NCI-H1105 treated with DMSO at 0.1 percent for 48 hours (cell line): ENCODE measurements at places on chromosomes 12 and 14.

DNA sequence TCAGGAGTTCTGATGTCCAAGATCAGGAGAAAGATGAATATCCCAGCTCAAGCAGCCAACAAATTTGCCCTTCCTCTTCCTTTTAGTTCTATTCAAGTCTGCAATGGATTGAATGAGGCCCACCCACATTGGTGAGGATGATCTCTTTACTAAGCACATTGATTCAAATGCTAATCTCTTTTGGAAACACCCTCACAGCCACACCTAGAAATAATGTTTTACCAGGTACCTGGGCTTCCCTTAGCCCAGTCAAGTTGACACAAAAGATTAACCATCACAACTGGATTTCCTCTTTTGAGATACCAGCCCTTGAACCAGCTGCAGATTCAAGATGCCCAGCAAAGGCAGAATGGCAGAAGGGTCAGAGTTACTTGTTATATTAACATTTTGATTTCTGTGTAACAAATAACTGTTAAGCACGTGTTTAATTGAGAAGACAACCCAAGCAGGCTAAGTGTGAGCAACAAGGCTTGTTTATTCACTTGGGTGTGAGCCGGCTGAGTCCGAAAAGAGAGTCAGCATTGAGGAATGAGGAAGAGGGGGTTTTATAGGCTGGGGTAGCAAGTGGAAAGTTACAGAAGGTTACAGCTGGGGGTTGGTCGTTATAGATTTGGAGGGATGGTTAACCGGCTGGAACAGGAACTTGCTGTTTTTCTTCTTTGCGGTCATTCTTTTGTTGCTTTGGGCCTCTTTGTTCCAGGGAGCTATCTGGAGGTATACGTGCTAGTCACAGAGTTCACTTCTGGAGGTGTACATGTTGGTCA is 180.3 kb downstream of the EMP1 start:
- DNase-seq = no peak

DNA sequence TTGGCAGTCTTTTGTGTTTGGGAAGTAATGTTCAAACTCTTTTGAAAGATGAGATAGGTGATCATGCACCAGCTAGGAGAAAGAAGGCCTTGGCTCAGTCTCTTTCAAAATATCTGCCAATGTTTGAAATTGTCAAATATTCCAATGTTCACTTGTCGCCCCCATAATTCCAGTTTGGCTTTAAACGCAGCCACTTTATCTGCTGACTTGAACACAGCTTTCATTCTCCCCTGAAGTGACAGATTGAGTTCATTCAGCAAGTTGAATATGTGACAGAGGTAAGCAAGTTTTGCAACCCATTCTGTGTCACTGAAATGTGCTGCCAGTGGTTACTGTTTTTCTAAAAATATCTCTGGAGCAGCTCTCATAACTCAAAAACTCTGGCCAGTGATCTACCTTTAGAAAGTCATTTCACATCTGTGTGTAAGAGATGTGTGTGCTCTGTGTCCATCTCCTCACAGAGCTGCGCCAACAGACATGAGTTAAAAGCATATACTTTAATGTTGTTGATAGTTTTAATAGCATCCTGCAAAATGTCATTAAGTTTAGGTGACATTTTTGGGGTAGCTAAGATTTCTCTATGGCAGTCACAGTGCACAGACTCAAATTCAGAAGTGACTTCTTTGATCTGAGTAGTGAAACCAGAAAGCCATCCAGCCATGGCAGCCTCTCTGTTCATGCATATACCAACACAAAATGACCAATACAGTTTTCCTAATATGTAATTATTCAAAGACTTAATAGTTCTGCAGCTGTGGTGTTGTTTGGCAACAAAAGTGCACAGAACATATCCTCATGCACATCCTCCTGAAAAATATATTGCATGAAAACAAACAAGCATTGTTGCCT is 614.3 kb upstream of the MIS18BP1 start:
- no peak for DNase-seq

GRCh38 chr12:109949089-109949488 is 47.1 kb downstream of the GIT2 start:
- DNase-seq = no peak

DNA sequence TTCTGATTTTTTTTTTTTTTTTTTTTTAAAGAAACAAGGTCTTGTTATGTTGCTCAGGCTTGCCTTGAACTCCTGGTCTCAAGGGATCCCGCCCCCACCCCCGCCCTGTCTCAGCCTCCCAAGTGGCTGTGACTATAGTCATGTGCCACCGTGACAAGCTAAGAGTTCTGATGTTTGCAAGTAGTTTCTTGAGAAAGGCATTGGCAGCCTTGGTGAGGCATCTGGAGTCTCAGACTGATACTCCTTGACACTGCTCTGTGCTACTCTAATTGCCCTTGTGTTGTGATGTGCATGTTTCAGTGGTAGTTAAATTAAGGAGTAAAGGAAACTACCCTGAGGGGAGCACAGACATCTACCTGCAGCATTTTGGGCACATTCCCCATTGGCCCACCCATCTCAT is 46.2 kb upstream of the OR4E1 start:
- no peak for DNase-seq

GRCh38 chr12:129911428-129912049 is 7.7 kb upstream of the TMEM132D start:
- peak; percentile 79 for DNase-seq

DNA sequence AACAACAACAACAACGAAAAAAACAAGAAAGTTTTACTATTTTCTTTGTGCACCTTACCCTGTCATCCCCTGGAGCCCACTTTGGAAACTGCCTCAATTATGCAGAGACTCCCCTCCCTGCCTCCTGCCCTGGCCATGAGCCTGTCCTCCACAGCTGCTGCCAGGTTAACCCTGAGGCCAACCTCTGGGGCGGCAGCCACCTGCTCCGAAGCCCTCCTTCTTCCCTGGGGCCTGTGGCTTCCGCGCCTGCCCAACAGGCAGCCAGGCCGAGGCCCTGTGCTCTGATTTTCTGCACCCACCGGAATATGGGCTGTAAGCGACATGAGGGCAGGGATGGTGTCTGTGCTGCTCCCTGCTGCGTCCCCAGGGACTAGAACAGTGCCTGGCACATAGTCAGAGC is 183.0 kb downstream of the CALM1 start:
- DNase-seq = no peak

DNA sequence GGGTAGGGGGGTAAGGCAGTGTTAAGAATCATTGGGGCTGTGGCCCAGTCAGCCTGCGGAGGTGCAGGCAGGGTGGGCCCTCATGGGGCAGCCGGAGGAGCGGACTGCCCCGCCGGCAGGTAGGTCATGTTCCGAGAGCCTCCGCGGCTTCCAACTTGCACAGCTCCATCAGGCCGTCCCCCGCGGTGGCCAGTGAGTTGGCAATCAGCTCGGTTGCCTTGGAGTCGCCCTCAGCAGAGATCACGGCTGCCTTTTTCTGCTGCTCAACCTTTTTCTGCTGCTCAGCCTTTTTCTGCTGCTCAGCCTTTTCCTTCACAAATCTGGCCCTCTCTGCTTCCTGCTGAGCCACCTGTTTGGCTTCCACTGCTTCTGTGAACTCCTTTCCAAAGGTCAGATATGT is 41.1 kb upstream of the CSRNP2 start:
- no peak for DNase-seq

- DNase-seq = no peak
These were observed 13.6 kb upstream of the EMP1 start for GRCh38 chr12:13182881-13183280.

DNA sequence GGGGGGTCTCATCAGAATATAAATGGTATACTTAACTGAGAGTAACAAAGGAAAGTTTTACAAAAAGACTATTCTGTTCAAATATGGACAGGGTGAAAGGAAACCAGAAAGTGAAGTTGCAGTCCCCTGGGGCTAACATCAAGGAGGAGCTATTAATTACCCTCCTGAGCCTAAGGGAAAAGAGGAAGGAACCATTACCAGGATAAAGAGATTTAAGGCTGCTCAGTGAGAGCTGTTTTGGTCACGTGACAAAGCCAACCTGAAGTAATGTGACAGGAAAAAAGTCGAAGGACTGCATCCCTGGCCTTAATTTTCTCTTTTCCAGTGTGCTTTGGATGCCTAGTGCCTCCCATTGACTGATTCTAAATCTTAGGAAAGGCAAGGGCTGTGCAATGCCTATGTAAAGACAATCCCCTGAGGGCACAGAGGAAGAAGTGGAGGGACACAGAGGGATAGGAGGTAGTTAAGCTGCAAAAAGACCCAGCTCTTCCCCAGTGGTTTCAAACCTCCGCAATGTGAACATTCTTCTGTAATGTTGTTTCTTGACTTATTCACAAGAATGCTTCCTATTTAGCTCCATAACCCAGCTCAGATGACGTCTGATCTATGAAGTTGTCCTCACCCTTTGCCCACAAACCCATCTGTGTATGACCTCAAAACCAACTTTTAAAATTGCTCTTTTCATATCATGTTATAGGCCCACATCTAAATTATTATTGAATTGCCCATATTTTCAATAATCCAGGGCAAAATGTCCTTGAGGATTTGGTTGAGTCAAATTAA is 187.7 kb upstream of the DCN start:
- no peak for DNase-seq

- DNase-seq = peak; percentile 77
These were observed 1.6 kb downstream of the SIX4 start for GRCh38 chr14:60722357-60723115.

GRCh38 chr14:32938719-32939253 is at the start of gene NPAS3:
NPAS3 (plus strand) TSS chr14:32938879.
- no peak for DNase-seq

DNA sequence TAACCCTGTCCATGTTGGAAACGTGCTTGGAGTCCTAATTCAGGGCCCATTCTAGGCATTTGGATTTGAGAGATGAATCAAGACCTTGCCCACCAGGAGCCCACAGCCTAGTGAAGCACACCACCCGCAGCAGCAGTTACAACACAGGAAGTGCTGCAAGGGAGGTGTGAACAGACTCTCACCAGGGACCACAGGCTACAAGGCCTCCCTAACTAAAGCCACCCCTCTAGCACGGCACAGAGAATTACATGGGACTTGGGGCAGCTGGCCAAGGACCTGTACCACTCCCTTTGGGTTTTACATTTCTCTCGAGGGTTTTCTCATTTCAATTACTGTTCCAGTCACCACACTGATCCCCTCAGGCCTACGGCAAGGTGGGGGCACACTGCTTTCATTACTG is 49.5 kb upstream of the FOXN3 start:
- DNase-seq = no peak

DNA sequence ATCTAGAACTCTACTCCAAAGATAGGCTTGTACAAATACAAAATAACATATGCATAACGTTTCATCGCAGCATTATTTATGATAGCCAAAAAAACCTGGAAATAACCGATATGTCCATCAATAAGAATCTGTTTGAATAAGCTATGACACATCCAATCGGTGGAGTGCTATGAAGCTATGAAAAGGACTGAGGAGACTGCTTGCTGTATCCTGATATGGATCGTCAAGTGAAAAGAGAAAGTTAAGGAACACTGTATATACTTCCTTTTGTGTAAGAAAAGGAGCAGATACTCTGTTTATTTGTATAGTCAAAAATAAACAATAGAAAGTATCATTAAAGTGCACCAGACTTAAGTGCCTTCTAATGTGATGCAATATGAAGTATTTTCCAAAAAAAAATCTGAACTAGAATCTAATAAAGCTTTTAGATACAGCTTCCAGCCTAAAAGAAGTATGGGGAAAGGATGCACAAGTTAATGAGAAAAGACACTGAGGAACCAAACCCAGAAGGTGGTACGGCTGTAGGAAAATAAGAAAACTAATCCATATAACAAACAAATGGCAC is 645 bp upstream of the KLHDC1 start:
- no peak for DNase-seq

DNA sequence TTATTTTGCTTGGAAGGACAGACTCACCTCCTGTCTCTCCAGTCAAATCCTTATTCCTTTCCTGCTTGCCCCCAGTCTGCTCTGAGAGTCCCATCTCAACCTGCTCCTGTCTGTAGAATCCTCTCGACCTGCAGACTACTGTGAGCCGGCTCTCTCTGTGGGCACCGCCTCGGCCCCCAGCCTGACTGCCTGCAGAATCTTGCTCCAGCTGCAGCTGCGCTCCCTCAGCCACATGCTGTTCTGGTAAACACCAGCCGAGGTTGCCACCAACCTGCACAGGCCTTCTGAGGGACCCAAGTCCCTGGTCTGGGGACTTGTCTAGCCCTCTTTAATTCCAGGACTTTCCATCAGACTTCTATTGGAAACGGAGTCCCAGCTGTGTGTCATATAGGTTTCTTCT is 44.8 kb upstream of the PRMT8 start:
- no peak for DNase-seq

GRCh38 chr14:96843137-96843536 is 46.0 kb downstream of the VRK1 start:
- no peak for DNase-seq

- no peak for DNase-seq
These were observed 116.7 kb upstream of the CAND1 start for GRCh38 chr12:67152451-67152850.

GRCh38 chr12:2335916-2336315 is 283.1 kb downstream of the CACNA1C start:
- DNase-seq = no peak

GRCh38 chr12:84166812-84167211 is 745.8 kb downstream of the SLC6A15 start:
- no peak for DNase-seq

DNA sequence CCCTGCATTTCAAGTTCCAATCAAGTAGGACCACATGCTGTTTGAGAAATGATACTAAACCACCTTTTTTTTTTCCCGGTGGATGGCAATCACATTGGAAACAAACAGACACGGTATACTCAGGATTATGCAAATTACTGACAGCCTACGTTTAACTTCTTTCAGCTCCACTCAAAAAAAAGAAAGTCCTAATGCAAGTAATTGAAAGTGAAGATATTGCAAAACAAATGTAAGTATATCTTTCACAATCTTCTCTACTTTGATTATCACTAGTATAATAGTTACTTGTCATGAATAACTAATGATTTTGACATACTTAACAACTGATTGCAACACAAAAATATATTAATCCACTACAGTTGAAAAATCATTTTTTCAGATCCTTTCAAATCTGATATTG is 2.6 kb upstream of the OSBPL8 start:
- no peak for DNase-seq

DNA sequence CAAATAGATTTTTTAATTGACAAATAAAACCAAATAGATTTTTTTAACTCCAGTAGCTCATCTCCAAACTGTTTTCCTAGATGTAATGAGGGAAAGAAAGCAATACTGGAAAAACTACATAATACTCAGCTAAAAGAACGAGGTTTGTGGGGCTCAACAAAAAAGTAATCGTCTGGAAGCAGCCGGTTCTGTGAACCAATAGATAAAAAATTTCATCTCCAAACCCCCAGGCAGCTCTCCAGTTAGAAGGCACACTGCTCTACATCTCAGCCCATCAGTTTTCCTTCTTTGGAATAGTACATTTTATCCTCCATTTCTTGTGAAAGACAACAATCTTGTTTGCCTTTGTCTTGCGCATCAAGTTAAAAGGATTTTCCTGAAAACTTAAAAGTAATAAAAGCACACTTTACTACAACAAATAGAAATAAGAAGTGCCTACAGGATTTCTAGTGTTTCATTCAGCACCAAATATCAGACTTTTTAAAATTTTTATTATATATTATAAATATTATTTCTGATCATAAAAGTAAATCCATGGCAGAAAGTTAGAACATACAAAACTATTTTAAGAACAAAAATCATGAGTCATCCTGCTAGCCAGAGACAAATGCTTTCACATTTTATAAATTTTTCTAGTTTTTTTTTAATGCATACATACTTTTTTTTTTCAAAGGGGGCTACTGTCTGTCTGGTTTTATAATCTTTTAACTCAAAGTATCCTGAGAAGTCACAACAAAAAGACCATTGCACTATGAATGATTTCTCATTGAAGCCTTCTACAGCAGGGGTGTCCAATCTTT is 67.7 kb downstream of the EPS8 start:
- no peak for DNase-seq

- DNase-seq = peak; percentile 76
These were observed 157.4 kb upstream of the FOXG1 start for GRCh38 chr14:28608851-28609828.

GRCh38 chr14:92659765-92660561 is 88.5 kb downstream of the LGMN start:
- DNase-seq = no peak
